Inflammatory macrophage treated with lipopolysaccharide for 4 hours (primary cell): ENCODE measurements at places on chromosomes 3 and 15.
A peak's percentile ranks its signal among the peaks of the same experiment; 100 is the strongest.

GRCh38 chr15:65903296-65904073 lies 34.2 kb downstream of the RAB11A start:
- no peak for DNase-seq

- no peak for DNase-seq
Measured at GRCh38 chr15:27695726-27696125, 403.4 kb downstream of the OCA2 start.

GRCh38 chr3:167731393-167731792 lies 3.3 kb downstream of the PDCD10 start:
- no peak for DNase-seq

DNA sequence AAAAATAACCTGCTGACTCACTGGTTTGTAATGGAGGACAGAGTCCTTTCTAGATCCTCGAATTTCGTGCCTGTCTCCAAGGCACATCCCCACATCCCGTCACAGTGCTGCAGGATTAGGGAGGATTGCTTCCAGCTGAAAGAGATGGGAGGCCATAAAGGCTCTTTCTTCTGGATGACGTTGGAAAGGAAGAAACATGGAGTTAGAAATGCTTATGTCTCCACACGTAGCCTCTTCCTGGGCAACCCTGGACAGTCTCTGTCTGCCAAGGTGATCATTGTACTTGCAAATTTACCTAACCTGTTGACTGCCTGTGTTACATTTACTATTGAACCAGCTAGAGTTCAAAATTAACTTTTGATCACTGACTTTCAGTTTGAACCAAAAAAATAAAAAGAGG lies 27.6 kb upstream of the VILL start:
- no peak for DNase-seq

GRCh38 chr3:171353423-171353822 lies 106.8 kb downstream of the TNIK start:
- DNase-seq, result no peak

DNA sequence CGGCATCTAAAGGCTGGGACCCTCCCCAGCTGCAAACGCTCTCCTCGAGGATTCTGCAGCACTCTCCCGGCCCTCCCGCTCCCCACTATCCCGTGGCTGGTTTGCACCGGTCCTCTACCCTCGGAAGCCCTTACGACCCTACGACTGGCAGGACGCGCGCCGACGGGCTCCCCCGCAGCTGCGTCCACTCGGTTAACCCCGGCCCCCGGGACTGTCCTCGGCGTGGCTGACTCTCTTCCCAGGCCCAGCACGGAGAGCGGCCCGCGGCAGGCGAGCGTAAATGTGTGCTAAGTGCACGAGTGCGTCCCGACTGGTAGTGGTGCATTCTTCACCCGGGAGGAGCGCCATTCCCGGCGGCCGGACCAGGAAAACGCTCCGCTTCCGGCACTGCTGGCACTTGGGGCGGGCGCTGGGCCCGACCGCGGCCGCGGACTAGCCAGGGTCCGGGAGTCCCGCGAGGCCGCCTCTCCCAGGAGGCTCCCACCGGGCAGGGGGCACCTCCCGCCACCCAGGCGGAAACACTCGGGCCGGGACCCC lies 508 bp downstream of the GORASP1 start:
- peak; percentile 46 for DNase-seq

- no peak for DNase-seq
Measured at GRCh38 chr15:95758851-95759250, 571.6 kb upstream of the NR2F2 start.

DNA sequence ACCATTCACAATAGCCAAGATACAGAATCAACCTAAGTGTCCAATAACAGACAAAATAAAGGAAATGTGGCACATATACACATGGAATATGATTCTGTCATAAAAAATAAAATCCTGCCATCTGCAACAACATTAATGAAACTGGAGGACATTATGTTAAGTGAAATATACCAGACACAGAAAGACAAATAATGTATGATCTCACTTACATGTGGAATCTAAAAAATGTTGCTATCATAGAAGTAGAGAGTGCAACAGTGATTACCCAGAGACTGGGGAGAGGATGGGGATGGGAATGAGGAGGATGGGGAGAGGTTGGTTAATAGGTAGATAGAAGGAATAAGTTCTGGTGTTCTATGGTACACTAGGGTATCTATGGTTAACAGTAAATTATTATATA lies 28.7 kb downstream of the MRPL3 start:
- DNase-seq, result no peak

- peak; percentile 45 for DNase-seq
Measured at GRCh38 chr3:71064291-71064955, 519.1 kb downstream of the FOXP1 start.
